Mesenchymal stem cell (in vitro differentiated cells and primary cell): ENCODE measurements at places on chromosomes 12 and 14.
A peak's percentile ranks its signal among the peaks of the same experiment; 100 is the strongest.

DNA sequence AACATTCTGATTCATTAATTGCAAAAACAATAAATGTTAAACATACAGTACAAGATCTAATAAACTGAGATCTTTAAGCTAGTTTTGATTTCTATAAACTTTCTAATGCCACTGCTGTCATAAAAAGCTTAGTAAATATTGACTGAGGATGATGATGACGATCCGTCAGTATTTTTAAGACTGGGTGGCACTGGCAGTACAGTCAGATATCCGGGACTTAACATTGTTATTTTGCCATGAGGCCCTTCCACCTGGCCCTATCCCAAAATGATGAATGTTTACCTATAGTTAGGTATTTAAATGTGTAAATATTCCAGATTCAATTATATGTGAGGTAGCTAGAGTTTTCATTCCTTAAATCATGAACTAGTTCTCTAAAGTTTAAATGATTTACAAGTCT, 158.5 kb downstream of the FOXA1 start:
- no peaks in the 10 kb centered on the region for H3K4me1 ChIP-seq
- H3K27me3 ChIP-seq = no peaks in the 10 kb centered on the region
- H3K27ac ChIP-seq = no peak overlapping the region

DNA sequence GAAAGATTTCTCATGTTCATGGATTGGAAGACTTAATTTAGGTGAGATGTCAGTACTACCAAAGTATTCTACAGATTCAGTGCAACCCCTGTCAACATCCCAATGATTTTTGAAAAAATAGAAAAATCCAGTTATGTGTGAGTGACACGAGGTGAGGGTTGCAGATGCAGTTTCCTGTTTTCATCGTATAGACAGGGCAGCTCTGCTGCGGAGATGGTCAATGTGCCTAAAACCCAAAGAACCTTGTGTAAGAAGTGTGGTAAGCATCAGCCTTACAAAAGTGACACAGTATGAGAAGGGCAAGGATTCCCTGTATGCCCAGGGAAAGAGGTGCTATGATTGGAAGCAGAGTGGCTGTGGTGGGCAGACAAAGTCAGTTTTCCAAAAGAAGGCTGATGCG, 94.4 kb downstream of the SCAF11 start:
- H3K27ac ChIP-seq = no peak overlapping the region
- DNase-seq = no peak
- H3K27me3 ChIP-seq = no peaks in the 10 kb centered on the region
- peaks cover 71% of the 10 kb centered on the region for H3K36me3 ChIP-seq

GRCh38 chr12:119024356-119024755, 43.0 kb downstream of the SRRM4 start:
- no peak overlapping the region for H3K4me3 ChIP-seq
- no peaks in the 10 kb centered on the region for H3K27me3 ChIP-seq
- H3K4me1 ChIP-seq = no peaks in the 10 kb centered on the region
- no peak for DNase-seq
- H3K27ac ChIP-seq = no peak overlapping the region

DNA sequence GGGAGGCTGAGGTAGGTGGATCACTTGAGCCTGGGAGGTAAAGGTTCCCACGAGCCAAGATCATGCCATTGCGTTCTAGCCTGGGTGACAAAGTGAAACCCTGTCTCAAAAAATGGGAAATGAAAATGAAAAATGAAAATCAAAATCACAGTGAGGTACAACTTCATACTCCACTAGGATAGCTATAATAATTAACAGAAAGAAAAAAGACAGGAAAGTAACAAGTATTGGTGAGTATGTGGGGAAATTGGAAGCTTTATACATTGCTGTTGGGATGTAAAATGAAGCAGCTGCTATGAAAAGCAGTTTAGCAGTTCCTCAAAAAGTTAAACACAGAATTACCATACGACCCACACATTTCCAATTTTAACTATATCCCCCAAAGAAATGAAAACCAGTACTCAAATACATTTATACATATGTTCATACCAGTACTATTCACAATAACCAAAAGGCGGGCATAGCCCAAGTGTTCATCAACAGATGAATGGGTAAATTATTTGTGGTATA, 22.2 kb downstream of the SGPP1 start:
- DNase-seq = no peak
- H3K27ac ChIP-seq = no peak overlapping the region
- no peaks in the 10 kb centered on the region for H3K36me3 ChIP-seq
- no peak overlapping the region for H3K4me3 ChIP-seq

- no peaks in the 10 kb centered on the region for H3K27me3 ChIP-seq
- H3K4me3 ChIP-seq = no peak overlapping the region
- no peaks in the 10 kb centered on the region for H3K4me1 ChIP-seq
Measured at GRCh38 chr12:95815632-95816212, 25.2 kb upstream of the NTN4 start.

DNA sequence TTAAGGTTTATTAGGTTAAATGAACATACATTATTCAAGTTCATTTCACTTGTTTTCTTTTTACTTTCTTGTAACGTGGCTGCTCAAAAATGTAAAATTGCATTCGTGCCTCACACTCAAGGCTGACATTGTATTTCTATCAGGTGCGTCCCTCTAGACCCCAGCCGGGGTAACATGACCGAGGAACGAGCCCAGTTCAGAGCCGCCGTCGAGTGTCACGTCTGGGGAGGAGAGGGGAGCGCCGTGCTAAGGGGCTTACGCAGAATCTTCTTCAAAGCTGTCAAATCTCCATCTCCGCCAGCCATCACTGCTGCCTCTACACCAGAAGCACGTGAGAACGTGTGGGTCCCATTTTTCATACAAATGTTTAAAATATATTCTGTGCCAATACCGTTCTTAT, 170.6 kb downstream of the RIMBP2 start:
- no peak overlapping the region for H3K4me3 ChIP-seq
- no peak overlapping the region for H3K27ac ChIP-seq
- H3K36me3 ChIP-seq = no peaks in the 10 kb centered on the region
- no peaks in the 10 kb centered on the region for H3K4me1 ChIP-seq

DNA sequence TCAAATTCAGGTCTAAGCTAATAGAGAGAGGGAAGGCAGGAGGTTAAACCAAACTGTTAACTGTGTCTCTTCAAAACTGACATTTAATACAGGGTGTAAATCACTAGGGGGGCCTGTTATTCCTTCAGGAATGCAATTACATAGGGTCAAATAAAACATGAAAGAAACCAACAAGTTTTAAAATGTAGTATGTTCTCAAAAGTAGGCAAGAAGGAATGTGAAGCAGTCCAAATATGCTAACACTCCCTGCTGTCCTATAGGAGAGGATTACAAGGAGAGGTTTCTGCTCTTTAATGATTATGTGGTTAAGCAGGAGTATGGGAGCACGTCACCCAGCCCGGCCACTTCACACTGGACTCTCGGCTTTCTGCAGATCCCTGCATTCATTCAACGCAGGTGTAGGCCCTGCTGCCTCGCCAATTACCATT, 42.5 kb upstream of the BMP4 start:
- H3K27me3 ChIP-seq = no peaks in the 10 kb centered on the region
- peak; percentile 74 for DNase-seq
- no peaks in the 10 kb centered on the region for H3K36me3 ChIP-seq
- H3K27ac ChIP-seq = peak overlapping the region; percentile 96
- no peak overlapping the region for H3K4me3 ChIP-seq

DNA sequence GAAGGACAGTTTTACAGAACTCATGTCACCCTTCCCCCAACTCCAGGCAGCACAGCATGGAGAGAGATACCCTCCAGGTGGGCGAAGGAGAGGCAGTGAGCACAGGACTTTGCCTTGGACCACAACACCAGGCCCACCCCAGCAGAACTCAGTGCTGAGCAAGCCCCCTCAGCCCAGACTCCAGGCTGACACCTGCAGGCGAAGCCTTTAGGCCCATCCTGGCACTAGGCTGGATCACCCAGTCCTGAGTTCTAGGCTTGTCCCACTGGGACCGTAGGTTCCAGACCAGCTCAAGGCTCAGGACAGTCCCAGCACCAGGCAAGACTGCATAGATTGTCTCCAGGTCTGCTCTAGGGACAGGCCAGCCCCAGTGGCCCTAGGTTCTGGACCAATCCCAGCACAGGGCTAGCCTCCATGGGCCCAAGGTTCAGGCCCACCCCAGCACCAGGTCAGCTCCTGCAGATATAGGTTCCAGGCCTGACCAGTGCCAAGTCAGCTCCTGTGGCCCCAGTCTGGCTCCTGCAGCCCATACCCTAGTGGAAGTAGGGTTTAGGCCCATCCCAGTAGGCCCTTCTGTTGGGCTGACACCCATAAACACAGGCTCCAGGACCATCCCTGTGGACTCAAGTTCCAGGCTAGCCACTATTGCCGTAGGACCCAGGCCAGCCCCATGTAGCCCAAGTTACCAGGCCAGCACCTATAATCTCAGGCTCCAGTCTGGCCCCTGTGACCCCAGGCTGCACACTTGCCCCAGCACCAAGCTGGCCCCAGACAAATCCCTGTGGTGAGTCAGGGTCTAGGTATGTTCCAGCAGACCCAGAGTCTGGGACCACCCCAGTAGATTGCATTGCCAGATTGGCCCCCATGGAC, 9.4 kb downstream of the WASHC3 start:
- H3K4me1 ChIP-seq = no peaks in the 10 kb centered on the region
- no peaks in the 10 kb centered on the region for H3K27me3 ChIP-seq
- DNase-seq = no peak

DNA sequence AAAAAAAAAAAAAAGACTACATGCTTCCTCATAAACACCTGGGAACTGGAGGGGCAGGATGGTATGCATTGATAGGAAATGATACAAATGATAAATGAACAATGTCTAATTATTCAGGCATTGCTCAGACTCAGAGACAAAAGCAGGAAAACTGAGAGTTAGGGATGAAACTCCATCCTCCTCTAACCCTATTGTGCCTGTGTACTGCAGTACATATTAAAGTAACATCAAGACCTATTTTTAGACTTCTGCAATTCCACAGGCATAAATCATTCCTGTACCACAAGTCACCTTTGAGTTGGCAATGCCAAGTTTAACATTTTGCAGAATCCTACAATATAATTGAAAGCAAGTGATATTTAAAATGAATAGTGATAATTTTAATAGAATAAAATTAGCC, 156.5 kb upstream of the USP15 start:
- H3K4me1 ChIP-seq = no peaks in the 10 kb centered on the region
- DNase-seq = no peak
- H3K27me3 ChIP-seq = no peaks in the 10 kb centered on the region
- H3K4me3 ChIP-seq = no peak overlapping the region

- H3K36me3 ChIP-seq = no peaks in the 10 kb centered on the region
Measured at GRCh38 chr12:49455501-49455900, 83.3 kb upstream of the KCNH3 start.

GRCh38 chr12:52454411-52455201, 2.7 kb upstream of the KRT6B start:
- DNase-seq = no peak
- H3K27me3 ChIP-seq = peaks cover 4% of the 10 kb centered on the region
- H3K4me1 ChIP-seq = no peaks in the 10 kb centered on the region
- H3K36me3 ChIP-seq = no peaks in the 10 kb centered on the region

- no peaks in the 10 kb centered on the region for H3K27me3 ChIP-seq
- peaks cover 11% of the 10 kb centered on the region for H3K4me1 ChIP-seq
- no peak overlapping the region for H3K4me3 ChIP-seq
- H3K36me3 ChIP-seq = no peaks in the 10 kb centered on the region
- H3K27ac ChIP-seq = peak overlapping the region; percentile 22
Measured at GRCh38 chr14:58749066-58749669, 111.4 kb downstream of the DACT1 start.

DNA sequence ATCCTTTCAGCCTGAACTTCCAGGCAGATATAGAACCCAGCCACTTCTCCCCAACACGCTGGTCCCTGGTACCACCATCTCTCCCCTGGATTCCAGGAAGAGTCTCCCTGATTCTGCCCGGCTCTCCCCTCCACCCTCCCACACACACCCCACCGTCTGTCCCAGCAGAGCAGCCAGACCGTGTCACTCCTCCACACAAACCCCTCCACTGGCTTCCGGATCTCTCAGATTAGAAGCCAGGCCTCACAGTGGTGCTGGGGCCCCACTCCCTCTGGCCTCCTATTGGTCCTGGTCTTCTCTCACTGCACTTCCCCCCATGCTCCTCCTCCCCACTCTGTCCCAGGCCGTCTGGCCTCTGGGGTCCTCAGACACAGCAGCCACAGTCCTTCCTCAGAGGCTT, 52.4 kb upstream of the CDKN3 start:
- no peak overlapping the region for H3K4me3 ChIP-seq
- no peak for DNase-seq
- peaks cover 14% of the 10 kb centered on the region for H3K4me1 ChIP-seq

DNA sequence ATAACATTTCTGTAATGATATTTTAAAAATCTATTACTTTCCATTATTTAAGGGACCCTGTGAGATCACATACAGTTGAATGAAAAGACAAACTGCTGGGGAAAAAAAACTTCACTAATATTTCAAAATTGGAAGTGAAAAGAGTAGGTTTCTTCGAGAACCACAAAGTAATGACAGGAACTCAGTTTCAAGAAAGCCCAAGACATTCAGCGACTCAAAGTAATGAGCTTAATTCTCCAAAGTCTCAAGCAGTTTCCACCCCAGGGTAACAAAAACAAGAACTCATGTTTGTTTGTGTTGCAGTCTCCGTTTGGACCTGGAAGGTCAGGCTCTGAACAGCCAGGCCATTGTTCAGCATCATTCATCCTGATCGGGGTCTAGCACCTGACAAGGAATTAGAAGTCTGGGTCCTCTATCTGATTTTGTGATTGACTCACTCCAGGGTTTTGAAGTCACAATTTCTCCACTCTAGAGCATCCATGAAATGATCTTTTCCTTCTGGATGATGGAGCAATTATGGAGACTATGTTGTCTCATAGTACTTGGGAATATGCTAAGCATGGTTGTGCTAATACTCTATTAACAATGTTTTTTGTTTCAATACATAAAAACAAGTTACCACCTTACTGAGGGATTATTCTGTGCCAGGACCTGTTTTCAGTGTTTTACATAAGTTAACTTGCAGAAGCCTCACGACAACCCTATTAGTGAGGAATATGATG, 126.9 kb downstream of the SLC25A21 start:
- DNase-seq = no peak
- no peak overlapping the region for H3K27ac ChIP-seq
- H3K36me3 ChIP-seq = no peaks in the 10 kb centered on the region
- H3K27me3 ChIP-seq = no peaks in the 10 kb centered on the region
- H3K4me1 ChIP-seq = peaks cover 3% of the 10 kb centered on the region
- no peak overlapping the region for H3K4me3 ChIP-seq

GRCh38 chr12:45446013-45446412, 230.1 kb downstream of the ANO6 start:
- no peak for DNase-seq
- H3K4me1 ChIP-seq = no peaks in the 10 kb centered on the region
- no peaks in the 10 kb centered on the region for H3K36me3 ChIP-seq
- no peaks in the 10 kb centered on the region for H3K27me3 ChIP-seq
- H3K4me3 ChIP-seq = no peak overlapping the region
- H3K27ac ChIP-seq = no peak overlapping the region

DNA sequence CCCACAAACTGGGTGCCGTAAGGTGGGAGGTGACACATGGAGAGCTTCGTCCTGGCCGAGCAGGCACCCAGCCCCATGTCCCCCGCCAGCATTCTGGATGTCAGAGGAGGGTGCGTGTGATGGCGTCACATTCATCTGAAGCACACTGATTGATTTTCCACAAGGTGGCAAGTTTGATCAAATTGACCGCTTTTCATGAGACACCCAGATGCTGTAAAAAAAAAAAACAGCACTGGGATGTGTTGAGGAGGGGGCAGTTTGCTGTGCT, 24.2 kb downstream of the SLC25A29 start:
- no peak overlapping the region for H3K27ac ChIP-seq
- no peak overlapping the region for H3K4me3 ChIP-seq
- no peak for DNase-seq
- peaks cover 30% of the 10 kb centered on the region for H3K4me1 ChIP-seq

GRCh38 chr12:69254046-69254445, 14.7 kb downstream of the CPSF6 start:
- peak; percentile 56 for DNase-seq
- H3K4me1 ChIP-seq = peaks cover 1% of the 10 kb centered on the region
- no peak overlapping the region for H3K27ac ChIP-seq
- H3K27me3 ChIP-seq = no peaks in the 10 kb centered on the region
- no peak overlapping the region for H3K4me3 ChIP-seq
